ENCODE measurements at places on chromosomes 12 and 14. TPM values are rescaled to one million over a fixed set of nuclear protein-coding genes. Genes with fewer than 3 reads are reported as not detected.

PZP gene
- not detected for total RNA-seq

STAT6 gene
- total RNA-seq: 166 TPM

GRCh38 chr12:28938581-28939235 is 210.4 kb upstream of the FAR2 start:
- H3K36me3 ChIP-seq: no peaks in the 10 kb centered on the region
- no peaks in the 10 kb centered on the region for H3K4me1 ChIP-seq
- H3K4me3 ChIP-seq: no peak overlapping the region

DNA sequence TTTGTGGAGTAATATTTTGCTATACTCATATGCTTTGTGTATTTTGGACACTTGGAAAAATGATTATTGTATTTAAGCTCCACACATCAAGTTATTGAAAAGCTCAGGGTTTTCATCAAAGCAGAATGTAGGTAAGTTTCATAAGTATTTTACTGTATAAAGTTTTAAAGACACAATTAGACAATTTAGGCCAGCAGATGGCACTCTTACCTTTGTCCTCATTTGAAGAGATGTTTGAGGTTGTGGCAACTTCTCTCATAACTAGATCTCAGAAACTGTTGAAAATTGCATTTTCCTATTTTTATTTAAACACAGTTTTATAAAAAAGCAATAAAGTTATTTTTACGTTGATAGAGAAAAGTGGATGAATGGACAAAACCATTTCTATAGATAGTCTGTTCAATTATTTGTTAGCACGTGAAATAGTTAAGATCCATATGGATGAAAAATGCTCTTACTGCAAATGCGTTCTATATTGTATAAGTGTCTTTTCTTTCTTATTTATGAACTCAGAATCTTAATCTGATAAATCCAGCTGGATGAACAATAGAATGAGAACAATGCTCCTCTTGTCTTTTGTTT is 300.0 kb downstream of the AEBP2 start:
- no peaks in the 10 kb centered on the region for H3K27me3 ChIP-seq
- no peak for DNase-seq
- H3K4me3 ChIP-seq: no peak overlapping the region
- no peaks in the 10 kb centered on the region for H3K36me3 ChIP-seq

GRCh38 chr12:95177201-95177768 is 40.0 kb downstream of the FGD6 start:
- H3K4me3 ChIP-seq: no peak overlapping the region
- H3K27ac ChIP-seq: peak overlapping the region; percentile 23
- no peak for DNase-seq
- H3K36me3 ChIP-seq: no peaks in the 10 kb centered on the region
- H3K4me1 ChIP-seq: peaks cover 4% of the 10 kb centered on the region

DNA sequence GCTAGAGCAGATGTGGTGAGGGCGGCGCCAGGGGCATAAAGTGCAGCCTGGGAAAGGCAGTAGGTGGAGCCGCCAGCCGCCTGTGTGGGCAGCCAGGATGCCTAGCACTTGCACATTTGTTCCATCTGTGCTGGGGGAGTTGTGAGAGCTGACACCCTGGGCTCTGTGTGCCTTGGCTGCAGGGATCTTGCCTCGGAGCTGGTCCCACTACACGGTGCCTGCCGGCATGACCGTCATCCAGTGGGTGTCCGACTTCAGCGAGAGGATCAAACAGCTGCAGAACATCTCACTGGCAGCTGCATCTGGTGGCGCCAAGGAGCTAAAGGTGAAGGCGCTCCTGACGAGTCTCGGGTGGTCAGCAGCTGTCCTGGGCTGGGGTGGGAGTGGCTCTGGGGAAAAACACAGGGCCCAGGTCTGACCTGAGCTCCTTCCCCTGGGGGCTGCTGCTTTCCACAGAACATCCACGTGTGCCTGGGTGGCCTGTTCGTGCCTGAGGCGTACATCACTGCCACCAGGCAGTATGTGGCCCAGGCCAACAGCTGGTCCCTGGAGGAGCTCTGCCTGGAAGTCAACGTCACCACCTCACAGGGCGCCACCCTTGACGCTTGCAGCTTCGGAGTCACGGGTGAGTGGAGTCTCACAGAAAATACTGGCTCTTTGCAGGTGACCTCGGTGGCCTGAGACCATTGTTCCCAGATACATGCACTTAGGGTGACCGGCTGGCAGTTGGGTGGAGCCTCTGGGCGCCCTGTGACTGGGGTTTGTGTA is 37.4 kb downstream of the HSP90AA1 start:
- H3K36me3 ChIP-seq: no peaks in the 10 kb centered on the region
- no peaks in the 10 kb centered on the region for H3K4me1 ChIP-seq
- no peak overlapping the region for H3K27ac ChIP-seq
- no peak overlapping the region for H3K4me3 ChIP-seq

GRCh38 chr12:110373025-110373424 is 30.5 kb downstream of the ANAPC7 start:
- no peaks in the 10 kb centered on the region for H3K4me1 ChIP-seq
- H3K36me3 ChIP-seq: no peaks in the 10 kb centered on the region
- no peak overlapping the region for H3K4me3 ChIP-seq
- no peaks in the 10 kb centered on the region for H3K27me3 ChIP-seq
- no peak for DNase-seq

- no peak overlapping the region for H3K4me3 ChIP-seq
- no peak for DNase-seq
- no peaks in the 10 kb centered on the region for H3K36me3 ChIP-seq
- H3K4me1 ChIP-seq: no peaks in the 10 kb centered on the region
- no peak overlapping the region for H3K27ac ChIP-seq
Measured at GRCh38 chr12:90842477-90842876, 112.5 kb downstream of the CCER1 start.

- peaks cover 1% of the 10 kb centered on the region for H3K4me1 ChIP-seq
- no peak for DNase-seq
- no peaks in the 10 kb centered on the region for H3K27me3 ChIP-seq
- no peaks in the 10 kb centered on the region for H3K36me3 ChIP-seq
- H3K4me3 ChIP-seq: no peak overlapping the region
- H3K27ac ChIP-seq: no peak overlapping the region
Measured at GRCh38 chr12:13046964-13047363, 2.8 kb downstream of the FAM234B start.

GRCh38 chr14:52729925-52730708 is at the start of gene STYX:
Gene STYX (plus strand): TSS chr14:52730166. CDS start chr14:52730475, 309 bp downstream.
- DNase-seq: peak; percentile 99
- no peak within 1 kb of the TSS for H3K27ac ChIP-seq
- no peaks in the 10 kb centered on the region for H3K27me3 ChIP-seq

DNA sequence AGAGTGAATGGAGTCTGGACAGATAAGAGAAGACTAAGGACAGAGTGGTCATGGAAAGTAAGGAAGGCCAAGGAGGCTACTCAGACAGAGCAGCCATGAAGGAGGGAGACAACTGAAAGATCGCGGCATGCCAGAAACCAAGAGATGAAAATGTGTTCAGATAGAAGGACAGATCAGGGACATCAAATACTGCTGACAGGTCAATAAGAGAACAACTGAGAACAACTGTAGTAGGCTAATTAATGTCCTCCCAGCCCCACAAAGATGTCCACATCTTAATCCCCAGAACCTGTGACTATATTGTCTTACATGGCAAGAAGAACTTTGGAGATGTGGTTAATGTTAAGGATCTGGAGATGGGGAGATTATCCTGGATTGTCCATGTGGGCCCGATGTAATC is 15.0 kb upstream of the HELB start:
- H3K27ac ChIP-seq: no peak overlapping the region
- no peaks in the 10 kb centered on the region for H3K27me3 ChIP-seq
- no peaks in the 10 kb centered on the region for H3K4me1 ChIP-seq
- no peak overlapping the region for H3K4me3 ChIP-seq
- no peak for DNase-seq

DNA sequence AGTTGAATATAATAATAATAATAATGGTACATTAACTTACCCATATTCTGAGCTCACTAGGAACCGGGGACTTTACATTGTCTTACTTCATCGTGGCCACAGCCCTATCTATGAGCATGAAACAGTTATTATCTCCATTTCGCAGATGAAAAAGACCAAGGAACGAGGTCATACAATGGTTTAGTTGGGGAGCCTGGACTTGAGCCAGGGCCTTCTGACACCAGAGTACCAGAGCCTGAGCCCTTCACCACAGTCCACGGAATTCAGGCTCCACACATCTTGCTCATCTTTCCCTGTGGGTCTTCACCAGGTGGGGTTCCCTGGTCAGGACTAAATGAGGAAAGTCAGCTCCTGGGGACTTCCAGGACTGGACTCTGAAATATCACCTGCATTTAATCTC is 31.3 kb upstream of the CMKLR1 start:
- DNase-seq: no peak
- H3K27ac ChIP-seq: no peak overlapping the region
- no peaks in the 10 kb centered on the region for H3K36me3 ChIP-seq
- H3K27me3 ChIP-seq: no peaks in the 10 kb centered on the region
- H3K4me3 ChIP-seq: no peak overlapping the region

- H3K27me3 ChIP-seq: no peaks in the 10 kb centered on the region
- no peak for DNase-seq
Measured at GRCh38 chr14:94480809-94481208, 4.8 kb upstream of the SERPINA9 start.

- H3K27me3 ChIP-seq: no peaks in the 10 kb centered on the region
- H3K4me3 ChIP-seq: no peak overlapping the region
- no peak overlapping the region for H3K27ac ChIP-seq
- peaks cover 15% of the 10 kb centered on the region for H3K4me1 ChIP-seq
Measured at GRCh38 chr14:24422694-24423601, 6.5 kb downstream of the CBLN3 start.

DNA sequence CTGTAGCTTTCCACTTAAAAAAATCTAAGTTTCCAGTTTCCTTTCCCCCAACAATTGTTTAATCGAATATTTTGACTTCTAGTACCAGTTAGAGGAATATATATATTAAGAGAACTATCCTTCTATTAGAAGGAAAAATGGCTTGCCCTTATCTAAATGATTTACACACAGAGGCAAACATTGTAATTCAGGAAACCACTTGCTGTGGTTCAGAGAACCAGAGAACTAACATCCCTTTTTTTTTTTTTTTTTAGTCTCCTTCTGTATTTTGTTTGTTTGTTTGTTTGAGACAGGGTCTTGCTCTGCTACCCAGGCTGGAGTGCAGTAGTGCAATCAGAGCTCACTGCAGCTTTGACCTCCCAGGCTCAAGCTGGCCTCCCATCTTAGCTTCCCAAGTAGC is 746.6 kb downstream of the VRK1 start:
- no peak overlapping the region for H3K4me3 ChIP-seq
- H3K27ac ChIP-seq: no peak overlapping the region
- no peaks in the 10 kb centered on the region for H3K27me3 ChIP-seq
- H3K36me3 ChIP-seq: no peaks in the 10 kb centered on the region
- no peak for DNase-seq

DNA sequence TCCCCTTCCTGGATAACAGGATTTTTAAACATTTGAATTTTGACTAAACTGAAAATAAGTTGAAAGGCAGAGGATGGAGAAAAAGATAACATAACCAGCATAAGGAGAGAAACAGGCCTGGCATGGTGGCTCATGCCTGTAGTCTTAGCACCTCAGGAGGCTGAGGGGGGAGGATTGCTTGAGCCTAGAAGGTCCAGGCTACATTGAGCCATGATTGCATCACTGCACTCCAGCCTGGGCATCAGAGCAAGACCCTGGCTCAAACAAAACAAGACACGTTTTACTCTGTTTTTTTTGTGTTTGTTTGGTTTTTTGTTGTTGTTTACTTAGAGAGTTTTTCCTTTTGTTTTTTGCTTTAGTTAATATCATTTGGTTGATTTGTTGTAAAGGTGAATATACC is 8.7 kb downstream of the AKAP6 start:
- no peak overlapping the region for H3K4me3 ChIP-seq
- H3K4me1 ChIP-seq: no peaks in the 10 kb centered on the region
- no peaks in the 10 kb centered on the region for H3K27me3 ChIP-seq
- H3K36me3 ChIP-seq: no peaks in the 10 kb centered on the region
- no peak for DNase-seq

DNA sequence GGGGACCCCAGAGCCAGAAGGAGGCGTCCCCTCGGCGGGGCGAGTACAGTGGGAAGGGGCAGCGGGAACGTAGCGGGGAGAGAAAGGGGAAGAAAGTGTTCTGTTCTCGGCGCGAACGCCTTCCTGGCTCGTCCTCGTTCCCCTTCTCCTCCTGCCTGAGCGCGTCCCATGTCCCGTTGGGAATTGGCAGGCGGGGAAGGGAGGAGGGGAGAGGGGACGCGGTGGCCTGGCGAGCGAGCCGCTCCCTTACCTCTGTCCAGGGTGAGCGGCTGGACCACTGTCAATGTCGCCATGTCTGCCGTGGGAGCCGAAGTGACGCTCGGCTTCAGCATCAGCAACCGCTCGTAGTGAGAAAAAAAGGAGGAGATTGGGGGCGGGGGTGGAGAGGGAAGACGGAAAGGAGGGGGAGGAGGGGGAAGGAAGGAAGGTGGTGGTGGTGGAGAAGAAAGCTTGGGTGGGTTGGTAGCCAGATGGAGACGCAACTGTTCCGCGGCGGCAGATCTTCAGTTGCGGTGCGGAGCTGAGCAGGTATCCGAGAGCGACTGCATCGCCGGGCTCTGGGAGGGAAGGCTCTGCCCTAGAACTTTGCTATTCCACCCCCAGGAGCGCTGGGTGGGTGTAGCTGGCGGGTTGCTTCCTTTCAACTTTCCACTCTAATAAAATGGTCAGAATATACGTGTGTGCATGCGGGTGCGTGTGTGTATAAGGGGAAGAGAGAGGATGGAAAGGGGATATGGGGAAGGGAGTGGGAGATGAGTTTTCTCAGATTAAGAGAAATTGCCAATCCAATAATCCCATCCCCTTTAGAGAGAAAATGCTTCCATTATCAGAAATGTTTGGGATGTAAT is at the start of gene LIN7A:
TSS of gene LIN7A (minus strand) at position 544 of the 848 bp plus-strand sequence. CDS start at position 332, 212 bp downstream.
- no peaks in the 10 kb centered on the region for H3K4me1 ChIP-seq
- peak within 1 kb of the TSS; percentile 80 for H3K27ac ChIP-seq
- peak within 1 kb of the TSS; percentile 78 for H3K4me3 ChIP-seq
- no peaks in the 10 kb centered on the region for H3K27me3 ChIP-seq
